ENCODE measurements at places on chromosomes 11 and 22.

GRCh38 chr11:32420937-32421901 is 14.1 kb downstream of the WT1 start:
- peak; percentile 28 for DNase-seq

- peak; percentile 76 for DNase-seq
These were observed 36.1 kb downstream of the PDGFD start for GRCh38 chr11:104127828-104128227.

DNA sequence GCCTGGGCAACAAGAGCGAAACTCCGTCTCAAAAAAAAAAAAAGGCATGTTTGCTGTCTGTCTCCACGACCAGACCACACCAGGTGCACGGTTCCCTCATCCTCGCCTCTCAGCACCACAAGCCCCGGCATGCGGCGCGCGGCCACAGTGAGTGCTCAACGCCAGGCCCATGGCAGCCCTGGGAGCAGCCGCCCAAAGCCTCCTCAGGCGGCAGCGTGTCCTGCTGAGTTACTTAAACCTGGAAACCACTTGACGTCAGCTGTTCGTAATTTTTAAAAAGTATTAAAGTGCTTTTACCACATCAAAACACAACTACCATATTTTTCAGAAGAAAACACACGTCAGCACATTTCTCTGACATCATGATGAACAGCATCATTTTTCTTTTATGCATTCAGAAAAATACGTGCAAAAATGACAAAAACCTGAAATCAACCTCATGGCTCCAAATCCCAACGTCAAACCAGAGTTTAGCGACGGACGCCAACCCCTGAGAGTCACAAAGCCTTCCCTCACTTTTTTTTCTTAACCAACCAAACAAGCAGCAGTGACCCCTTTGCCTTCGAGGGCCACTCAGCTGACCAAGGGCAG is 2.1 kb downstream of the DEAF1 start:
- peak; percentile 35 for DNase-seq

- peak; percentile 27 for DNase-seq
These were observed 66.6 kb upstream of the ASPHD2 start for GRCh38 chr22:26362471-26362870.

DNA sequence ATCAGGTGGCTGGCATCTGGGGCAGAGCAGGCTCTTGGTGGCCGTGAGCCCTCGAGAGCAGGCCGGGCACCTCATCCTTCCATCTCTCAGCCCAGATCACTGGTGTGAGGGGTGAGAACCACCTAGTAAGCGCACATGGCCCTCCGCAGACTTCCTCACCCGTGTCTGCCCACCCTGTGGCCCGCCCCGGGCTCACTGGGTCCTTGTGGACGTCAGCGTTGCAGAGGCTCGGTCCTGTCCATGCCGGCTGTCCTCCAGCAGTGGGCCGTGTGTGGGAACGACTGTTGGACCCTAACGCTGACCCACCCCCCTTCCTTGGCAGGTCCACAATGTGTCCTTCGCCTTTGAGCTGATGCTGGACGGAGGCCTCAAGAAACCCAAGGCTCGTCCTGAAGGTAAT is 17.2 kb upstream of the PARVG start:
- no peak for DNase-seq

DNA sequence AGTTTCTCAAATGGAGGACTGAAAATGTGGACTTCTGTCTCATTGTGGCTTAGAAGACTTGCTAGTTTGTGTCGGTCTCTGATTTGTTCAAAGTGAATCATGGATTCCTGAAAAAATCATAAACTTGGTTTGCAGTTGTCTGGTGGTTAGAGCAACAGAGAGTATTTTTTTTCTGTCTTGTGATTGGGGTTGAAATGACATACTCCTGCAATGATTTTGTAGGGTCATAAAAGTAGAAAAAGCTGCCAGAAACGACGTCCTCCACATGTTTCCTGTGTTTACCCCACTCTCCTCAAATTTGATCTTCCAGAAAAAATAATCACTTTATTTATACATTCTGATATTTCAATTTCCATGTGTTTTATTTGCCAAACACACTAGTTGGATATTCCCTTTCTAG is 219.2 kb upstream of the PGR start:
- DNase-seq = no peak

- no peak for DNase-seq
These were observed 91.9 kb upstream of the TP53I11 start for GRCh38 chr11:45042560-45042959.

DNA sequence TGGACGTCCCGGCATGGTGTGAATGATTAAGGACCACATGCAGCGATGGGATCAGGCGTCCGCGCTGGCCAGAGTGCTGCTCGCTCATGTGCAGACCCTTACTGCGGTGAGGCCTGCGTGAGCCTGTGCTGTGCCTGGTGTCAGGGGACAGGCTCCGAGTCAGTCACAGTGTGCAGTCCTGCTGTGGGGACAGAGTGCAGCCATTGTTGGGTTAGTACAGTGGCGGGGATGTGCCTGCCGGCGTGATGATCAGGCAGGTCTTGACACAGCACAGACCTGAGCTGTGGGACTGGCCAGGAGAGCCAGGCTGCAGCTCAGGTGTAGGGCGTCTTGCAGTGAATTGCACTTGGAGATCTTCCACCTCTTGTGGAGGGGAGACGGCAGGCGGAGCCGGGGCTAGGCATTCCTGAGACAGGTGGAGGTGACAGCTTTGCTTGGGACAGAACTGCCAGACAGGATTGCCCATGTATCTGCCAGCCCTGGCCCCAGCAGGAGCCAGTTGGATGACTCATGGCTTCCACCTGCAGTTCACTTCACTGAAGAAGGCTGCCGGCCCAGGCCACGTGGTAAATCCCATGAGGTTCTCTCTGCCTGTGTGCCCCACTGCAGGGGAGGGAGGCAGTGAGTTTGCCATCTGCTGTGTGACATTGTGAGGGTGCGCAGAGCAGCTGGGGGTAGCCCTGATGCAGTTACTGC is 17.3 kb downstream of the TRMU start:
- peak; percentile 6 for DNase-seq

DNA sequence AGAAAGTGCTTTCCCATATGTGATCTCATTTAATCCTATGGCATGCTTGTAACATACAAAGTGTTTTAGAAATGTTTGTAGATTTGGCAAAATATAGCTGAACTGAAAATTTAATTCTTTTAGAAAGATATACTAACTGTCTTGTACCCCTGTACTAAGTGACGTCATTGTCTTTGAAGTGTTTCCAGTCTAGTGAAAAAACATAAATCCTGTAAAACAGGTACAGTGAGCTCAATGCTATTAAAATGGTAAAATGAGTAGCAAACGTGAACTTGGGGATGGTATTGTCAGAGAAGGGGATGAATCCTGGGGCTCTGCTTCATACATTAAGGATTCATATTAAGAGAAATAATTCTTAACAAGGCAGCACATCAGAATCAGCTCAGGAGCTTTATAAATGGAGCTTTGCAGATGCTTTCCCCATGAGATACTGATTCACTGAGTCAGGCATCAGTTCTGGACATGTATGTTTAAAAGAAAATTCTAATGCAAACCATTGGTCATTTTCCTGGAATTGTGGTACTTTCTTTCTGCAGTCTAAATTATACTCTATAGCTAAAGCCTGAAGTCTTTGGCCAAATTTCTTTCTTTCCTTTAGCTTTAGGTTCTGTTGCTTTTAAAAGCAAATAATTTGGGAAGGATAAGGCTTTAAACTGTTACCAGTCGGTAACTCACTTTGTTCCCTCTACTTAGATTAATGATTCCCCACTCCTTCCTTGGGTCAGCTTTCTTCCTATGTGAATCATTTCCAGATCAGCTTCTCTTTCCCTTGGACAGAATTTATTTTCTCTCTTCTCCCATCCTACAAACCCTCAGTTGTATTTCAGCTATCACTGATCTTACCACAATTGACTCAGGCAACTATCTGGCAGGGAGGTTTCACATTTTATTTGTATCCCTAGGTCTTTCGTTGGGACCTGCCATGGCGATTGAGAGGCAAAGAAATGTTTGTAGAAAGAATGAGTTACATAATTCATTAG is 57.5 kb upstream of the DDI1 start:
- DNase-seq = peak; percentile 53

DNA sequence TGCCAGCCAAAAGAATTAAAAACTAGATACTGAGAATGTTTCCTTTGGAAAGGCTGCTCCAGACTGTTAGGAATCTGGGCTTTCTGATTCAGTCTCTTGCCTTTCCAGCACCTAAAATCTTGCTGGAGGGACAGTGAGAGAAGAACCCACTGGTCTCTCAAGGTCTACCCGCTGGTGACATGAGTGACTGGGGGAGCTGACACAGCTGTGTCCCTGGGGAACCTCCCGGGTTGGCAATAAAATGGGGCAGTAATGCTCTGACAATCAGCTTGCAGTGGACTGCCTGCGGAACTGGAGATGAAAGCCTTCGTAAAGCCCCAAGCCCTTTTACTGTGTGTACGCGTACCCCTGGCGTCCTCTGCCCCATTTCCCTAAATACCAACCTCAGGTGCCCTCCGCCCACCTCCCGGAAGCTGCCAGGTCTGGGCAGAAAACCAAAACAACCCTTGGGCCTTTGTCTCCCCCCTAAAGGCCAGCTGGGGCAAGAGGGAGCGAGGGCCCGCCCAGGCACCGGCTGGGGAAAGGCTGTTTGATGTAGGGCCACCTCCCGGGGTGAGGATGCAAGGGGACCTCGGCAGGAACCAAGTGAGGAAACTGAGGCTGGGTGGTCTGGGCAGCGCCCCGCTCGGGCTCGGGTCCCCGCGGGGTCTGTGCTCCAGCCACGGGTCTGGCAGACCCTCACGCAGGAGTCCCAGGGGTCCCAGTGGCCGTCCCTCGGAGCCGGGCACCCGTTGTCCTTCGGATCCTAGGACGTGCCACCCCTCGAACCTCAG is 741 bp downstream of the CARS1 start:
- no peak for DNase-seq

- DNase-seq = no peak
These were observed 4.9 kb downstream of the SLCO2B1 start for GRCh38 chr11:75155570-75156422.

- DNase-seq = no peak
These were observed 98.7 kb upstream of the CRYBB3 start for GRCh38 chr22:25100948-25101347.

- peak; percentile 67 for DNase-seq
These were observed 7.4 kb downstream of the USP2 start for GRCh38 chr11:119373921-119374631.

DNA sequence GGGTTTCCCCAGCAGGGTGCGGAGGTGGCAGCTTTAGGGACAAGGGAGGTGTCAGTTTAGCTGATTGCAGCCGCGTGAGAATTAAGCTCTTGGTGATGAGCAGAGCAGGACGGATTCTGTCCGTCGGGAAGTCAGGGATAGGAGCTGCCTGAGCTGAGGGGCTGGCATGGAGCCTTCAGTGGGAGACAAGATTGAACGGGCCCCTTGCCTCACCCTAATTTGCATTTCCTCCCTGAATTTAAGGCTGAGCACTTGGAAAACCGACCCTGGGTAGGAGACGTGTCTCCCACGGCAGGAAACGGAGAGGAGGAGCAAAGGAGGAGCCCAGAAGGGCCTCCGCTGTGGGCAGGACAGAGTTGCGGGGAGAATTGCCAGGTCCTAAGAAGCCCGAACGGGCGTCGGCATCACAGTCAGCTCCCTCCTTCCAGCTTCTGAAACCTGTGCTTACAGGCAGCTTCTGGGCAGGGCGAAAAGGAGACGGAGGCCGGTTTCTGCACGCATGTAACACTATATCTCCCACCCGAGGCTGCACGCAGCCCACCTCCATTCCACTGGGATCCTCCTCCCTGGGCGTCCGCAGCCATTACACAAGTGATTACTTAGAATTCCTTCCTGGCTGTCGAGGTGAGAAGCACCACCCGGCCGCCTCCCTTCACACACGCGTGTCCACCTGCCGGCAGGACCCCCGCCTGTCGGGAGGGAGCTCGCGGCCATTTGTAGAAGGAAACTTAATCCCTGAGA is 345.8 kb downstream of the BRD1 start:
- DNase-seq = no peak

DNA sequence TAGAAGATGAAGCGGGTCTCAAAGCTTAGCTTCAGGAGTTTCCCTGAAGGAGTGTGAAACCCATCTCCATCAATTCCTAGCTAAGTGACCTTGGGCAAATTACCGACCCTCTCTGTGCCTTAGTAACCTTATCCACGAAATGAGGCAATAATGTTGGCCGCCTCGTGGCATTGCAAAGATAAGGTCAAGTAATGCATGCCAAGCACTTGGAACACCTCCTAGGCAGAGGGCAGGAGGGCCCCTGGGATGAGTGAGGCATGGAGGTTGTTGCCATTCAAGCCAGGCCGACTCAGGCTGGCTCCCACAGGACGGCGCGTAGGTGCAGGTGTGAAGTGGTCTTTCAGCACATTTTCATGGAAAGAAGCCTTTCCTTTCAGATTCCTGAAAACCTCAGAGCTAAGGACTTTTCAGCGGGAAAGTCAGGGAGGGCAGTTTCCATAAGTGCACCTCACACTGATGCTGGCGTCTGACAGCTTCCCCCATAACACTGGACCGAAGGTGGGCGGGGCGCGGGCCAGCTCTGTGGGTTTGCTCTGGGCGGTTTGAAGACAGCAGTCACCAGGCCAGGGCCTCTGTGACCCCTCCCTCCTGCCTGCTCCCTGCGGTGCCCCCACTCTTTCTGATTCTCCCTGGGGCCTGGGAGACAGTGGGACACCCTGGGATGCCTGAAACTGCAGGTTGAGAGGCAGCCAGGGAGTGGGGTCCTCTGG is 25.2 kb downstream of the RPS6KA4 start:
- DNase-seq = no peak

DNA sequence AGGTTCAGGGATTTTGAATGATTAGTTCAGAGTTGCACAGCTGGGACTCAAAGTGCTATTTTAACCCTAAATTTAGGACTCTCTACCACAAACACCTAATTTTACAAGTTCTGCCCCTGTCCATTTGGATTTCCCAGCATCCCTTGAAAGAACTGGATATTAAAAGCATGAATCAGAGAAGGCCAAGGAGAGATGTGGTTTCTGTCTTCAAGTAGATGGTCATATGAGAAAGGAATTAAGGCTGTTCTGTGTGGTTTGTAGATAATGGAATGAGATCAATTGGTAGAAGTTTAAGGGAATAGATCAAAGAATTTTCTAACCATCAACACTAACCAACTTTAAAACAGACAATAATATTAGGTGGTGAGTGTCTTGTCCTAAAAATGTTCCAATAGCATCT is 106.4 kb upstream of the TENM4 start:
- peak; percentile 33 for DNase-seq

DNA sequence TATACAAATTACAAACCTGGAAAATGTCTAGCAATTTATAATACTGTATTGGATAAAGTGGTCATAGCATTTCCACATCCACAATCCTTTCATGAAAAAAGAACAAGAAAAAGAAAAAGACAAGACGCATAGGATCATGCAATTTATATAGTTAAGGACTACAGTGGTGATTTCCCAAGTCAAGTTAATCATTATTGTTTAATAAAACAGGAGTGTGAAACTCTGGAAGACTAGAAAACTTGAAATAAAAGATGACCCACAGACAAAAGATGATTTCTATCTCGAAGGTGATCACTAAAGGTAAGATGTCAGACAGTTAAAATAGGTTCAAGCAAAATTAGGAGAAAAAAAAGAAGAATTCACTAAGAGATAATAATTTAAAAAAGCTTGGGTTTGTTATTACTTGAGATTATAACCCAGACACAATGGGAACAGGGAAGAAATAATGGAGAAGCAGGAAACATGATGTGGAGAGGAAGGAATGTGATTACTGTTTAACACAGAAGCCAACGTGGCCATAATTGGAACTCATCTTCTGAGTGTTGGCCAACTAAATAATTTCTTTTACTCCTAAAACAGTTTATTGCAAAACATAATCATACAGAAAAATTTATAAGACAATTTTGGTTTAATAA is 441.2 kb upstream of the ANO3 start:
- peak; percentile 20 for DNase-seq

Measured in fibroblast of skin of abdomen (primary cell).